Testis (tissue), 5 donors: ENCODE measurements at places on chromosomes 6 and 20.

- DNase-seq = peak; percentile 79
Measured at GRCh38 chr6:14144678-14145113, 27.1 kb downstream of the CD83 start.

DNA sequence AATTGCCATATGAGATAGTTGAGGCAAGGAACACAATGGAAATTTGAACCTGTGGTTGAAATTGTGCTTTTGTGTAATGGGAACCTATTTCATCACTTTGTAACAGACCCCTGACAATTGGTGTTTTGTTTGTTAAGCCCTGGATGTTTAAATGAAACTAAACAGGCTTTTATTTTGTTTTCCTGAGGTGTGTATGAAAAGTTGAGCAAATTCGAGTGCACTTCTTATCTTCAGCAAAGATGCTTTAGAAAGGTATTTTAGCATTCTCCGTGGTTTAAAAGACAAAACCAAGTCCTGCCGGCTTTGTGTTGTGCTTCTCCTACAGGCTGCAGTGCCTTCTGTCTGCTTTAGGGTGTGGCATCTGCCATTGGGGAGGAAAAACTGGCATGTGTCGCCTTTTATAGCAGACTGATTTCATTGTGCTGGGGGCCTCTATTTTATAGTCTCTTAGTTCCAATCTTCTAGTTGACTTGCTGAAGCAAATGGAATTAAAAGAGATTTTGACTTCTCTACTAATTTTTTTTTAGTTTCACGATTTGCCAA lies 2.2 kb upstream of the ARID1B start:
- DNase-seq = no peak

DNA sequence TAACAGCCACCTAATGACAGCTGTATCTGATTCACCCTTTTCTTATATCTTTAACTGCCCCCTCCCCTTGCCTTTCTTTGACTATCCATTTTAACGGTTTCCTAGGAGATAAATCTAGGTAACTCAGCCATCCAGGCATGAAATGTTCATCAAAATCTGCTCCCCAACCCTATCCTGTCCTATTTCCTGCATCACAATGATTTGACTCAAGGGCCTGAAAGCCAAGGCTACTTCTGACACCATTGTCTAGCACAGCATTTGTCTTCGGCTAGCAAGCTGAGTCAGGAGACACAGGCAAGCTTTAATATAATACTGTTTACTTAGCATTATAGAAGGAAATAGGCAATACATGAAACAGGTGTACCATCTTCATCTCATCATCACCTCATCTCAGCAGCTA lies 31.6 kb upstream of the MANEA start:
- DNase-seq = no peak

DNA sequence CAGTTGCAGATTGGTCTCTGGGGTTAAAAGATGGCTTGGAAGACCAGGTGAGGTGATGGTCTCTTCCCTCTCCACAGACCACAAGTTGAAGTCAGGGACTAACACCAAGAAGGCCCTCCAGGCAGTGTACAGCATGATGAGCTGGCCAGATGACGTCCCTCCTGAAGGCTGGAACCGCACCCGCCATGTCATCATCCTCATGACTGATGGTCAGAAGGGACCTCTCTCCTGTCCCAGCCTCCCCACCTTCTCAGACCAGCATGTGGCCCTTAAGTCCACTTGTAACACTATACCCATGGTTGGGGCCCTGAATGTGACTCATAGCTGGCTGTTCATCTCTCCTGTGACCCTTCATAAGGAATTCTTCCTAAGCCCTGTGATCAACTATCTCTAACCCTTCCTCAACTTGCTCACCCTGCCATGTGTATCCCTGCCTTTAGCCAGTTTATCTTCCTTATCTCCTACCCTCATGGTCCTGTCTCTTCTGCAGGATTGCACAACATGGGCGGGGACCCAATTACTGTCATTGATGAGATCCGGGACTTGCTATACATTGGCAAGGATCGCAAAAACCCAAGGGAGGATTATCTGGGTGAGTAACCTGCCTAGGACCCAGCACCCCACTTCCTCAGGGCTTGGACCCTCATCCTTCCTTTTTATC lies 3.0 kb downstream of the CFB start:
- DNase-seq = no peak

DNA sequence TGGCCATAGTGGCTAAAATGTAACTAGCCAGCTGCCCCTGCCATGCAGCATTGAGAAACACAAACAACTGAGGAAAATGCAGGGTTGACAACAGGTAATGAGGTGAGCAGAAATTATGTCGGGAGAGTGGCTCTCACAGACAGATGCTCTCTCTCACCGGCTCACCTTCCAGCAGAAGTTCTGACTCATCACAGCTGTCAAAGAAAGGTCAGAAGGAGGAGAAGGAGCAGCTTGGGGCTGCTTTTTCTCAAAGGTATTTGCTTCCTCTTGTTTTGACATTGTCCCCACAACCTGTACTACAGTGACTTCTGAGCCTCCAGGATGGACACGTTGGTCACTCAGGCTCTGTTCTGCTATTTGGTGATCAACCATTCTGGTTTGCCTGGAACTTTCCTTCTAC lies 190.5 kb upstream of the HEY2 start:
- DNase-seq = no peak

GRCh38 chr6:54813892-54814291 lies 32.7 kb upstream of the FAM83B start:
- DNase-seq = no peak

DNA sequence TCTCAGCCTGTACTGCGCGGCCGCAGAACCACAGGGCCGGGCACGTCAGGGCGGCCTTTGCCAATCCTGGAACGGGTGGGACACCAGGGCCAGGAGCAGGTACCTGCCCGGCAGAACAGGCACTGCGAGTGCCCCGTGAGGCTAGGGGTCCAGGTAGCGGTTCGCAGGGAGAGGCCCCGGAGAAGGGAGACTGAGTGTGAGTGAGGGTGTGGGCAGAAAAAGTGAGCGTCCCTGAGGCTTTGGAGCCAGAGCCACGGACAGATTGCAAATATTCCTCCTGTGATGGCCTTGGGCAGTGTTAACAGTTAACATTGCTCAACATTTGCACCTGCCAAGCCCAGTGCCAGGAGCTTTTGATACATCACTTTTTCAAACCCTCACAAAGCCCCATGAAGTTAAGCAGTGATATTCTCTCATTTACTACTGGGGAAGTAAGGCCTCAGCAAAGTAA lies 491 bp downstream of the GNMT start:
- DNase-seq = no peak

DNA sequence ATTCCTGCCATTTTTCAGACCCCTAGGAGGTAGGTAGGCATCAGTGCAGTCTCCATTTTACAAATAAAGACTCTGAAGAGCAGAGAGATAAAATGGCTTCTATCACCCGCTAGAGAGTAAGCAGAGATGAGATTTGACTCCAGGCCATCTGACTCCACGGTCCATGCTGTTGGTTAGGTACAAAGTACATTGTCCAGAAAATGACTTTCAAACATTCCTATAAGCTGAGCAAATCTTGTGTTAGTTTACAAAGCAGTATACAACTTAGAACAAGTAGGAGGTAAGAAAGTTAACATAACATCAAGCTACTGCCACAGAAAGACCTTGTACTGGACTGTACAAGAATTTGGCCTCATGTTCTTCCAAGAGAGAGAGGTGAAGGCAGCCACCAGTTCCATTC lies 14.9 kb downstream of the BTN1A1 start:
- DNase-seq = no peak

GRCh38 chr6:22828179-22829062 lies 259.1 kb downstream of the HDGFL1 start:
- DNase-seq = peak; percentile 38

GRCh38 chr6:19999319-20000191 lies 162.4 kb downstream of the ID4 start:
- DNase-seq = peak; percentile 75

DNA sequence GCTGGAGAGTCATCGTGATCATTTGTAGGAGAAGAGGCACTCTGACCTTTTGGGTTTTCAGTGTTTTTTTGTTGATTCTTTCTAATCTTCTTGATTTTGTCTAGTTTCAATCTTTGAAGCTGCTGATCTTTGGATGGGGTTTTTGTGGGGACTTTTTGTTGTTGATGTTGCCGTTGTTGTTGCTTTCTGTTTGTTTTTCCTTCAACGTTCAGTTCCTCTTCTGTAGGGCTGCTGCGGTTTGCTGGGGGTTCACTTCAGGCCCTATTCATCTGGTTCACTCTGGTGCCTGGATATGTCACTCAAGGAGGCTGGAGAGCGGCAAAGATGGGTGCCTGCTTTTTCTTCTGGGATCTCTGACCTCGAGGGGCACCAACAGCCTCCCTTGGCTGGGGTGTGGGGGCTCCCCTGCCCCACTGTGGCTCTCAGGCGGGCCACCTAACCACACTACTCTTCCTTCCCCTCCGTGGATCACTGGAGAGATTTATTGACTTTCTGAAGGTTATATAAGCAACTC lies 21.5 kb upstream of the TMEM244 start:
- DNase-seq = no peak

DNA sequence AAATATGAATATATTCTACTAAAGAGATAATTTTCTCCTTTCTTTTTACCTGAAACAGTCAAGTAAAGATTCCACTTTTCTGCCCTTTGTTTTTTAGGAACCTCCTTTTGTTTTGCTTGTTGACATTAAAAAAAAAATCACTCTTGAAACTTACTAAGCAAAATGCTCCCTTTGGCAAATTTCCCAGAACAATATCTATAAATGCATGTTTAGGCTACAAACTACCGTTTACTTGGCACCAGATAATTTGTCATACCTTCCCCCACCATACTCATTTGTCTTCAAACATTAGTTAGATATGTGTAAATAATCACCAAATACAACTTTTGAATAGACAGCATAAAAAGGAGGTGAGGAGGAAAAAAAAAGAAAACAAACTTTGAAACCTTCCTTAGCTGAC lies 604.7 kb downstream of the RFPL4B start:
- no peak for DNase-seq

- DNase-seq = no peak
Measured at GRCh38 chr6:71138376-71138775, 150.2 kb upstream of the OGFRL1 start.

- no peak for DNase-seq
Measured at GRCh38 chr6:105553171-105553570, 150.3 kb upstream of the PREP start.

DNA sequence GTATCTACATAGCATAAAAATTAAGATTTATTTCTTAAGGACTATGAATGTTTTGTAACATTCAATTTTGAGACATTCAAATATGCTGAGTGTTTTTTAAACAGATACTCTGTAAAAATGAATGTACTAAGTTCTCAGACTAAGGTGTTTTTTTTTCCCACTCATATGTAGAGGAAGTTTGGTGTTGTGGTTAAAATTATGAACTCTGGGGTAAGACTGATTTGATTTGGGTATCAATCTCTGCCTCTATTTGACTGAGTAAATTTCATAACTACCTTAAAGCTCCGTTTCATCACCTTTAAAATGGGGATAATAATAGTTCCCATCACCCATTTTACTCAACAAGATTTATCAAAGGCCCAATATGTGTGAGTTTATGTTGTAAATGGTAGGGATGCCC lies 386.6 kb upstream of the FLRT3 start:
- no peak for DNase-seq

GRCh38 chr6:44012078-44012493 lies 115.2 kb downstream of the MRPL14 start:
- no peak for DNase-seq

- DNase-seq = peak; percentile 86
Measured at GRCh38 chr6:131923356-131923755, 27.8 kb downstream of the CCN2 start.

GRCh38 chr6:135935941-135936601 lies 84.6 kb downstream of the PDE7B start:
- DNase-seq = no peak

DNA sequence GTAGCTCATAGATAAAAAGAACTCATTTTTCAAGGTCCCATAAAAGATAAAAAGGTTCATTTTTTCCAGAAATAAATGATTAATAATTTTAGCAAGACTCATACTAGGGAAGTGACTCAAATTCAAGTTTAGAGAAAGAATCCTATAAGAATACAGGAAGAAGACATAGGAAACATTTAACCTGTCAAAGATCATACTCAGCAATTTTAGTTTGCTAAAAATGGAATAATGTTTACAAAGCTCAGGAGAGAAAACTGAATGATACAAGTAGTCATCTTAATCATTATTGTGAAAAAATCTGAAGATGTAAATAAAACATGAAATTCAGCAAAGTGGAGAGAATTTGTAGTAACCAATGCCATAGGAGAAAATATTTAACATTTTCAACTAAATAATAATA lies 926.6 kb downstream of the TBC1D32 start:
- DNase-seq = no peak

- no peak for DNase-seq
Measured at GRCh38 chr20:54194724-54195438, 13.0 kb upstream of the PFDN4 start.

DNA sequence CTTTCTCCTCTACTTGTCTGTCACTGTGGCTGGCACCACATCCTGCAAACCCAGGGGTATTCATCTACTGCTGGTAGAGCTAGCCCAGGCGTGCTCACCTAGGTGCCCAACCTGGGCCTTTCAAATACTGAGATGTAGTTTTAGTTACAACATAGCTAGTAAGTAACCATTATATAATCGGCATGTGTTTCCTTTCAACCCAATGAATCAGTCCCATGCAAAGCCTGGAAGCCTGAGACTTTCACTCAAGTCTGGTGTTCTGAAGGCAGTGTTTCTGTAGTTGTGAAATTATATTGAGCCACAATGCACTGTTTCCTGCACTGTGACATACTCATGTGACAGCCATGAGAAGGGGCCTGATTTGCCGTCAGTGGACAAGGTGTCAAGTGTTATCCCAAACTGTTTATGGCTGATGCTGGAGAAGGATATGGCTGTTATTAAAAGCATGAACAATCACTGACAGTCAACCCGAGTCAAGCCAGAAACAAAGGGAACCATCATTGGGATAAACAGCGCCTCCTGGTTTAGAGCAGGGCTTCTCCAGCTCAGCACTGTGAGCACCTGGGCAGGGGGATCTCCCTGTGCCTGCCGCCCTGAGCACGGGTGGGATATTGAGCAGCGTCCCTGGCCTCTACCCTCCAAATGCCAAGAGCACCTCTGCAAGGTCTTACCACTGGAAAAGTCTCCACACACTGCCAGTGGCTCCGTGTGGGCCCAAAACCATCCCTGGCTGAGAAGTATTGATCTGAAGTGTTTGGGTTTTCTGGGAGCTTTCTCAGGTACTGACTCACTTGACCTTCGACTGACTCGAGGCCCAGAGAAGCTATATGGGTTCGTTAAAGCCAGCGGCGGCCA lies 1.6 kb downstream of the PSMA7 start:
- no peak for DNase-seq

GRCh38 chr20:45041464-45042337 lies 59.2 kb downstream of the KCNS1 start:
- DNase-seq = no peak
